ENCODE measurements at places on chromosomes 16 and 17. TPM values are rescaled to one million over a fixed set of nuclear protein-coding genes. Genes with fewer than 3 reads are reported as not detected.

DNA sequence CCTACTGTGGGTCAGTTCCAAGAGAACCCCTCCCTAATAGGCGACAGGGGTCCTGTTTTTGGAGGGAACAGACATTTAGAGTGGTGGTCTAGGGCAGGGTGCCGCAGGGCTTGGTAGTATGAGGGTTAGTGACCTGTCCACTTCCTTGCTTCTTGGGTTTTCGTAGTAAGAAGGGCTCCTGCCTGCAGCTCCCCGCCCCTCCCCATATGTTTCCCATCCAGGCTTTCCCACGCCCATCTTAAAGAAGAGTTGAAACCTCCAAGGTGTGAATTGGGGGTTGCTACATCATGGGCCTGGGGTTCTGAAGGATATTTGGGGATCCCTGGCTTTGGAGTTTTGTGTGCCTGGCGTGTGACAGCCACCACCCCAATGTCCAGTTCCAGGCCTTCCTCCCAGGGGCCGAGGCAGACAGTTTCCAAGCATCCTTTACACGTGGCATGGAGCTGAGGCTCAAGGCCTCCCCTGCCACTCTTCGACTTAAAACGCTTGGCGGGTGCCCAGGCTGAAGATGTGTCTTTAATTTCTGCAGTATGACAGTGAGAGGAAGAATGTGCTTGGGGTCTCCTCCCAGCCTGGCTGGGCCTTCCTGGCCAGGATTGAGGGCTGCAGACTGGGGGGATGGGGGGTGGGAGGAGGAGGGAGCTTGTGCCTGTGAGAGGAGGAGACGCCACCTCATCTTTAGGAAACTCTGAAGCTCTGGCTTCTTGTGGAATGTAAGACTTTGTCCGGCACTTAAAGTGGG is 2.3 kb upstream of the COL1A1 start:
- no peaks in the 10 kb centered on the region for H3K27me3 ChIP-seq
- H3K36me3 ChIP-seq = peaks cover 2% of the 10 kb centered on the region
- DNase-seq = peak; percentile 97

DNA sequence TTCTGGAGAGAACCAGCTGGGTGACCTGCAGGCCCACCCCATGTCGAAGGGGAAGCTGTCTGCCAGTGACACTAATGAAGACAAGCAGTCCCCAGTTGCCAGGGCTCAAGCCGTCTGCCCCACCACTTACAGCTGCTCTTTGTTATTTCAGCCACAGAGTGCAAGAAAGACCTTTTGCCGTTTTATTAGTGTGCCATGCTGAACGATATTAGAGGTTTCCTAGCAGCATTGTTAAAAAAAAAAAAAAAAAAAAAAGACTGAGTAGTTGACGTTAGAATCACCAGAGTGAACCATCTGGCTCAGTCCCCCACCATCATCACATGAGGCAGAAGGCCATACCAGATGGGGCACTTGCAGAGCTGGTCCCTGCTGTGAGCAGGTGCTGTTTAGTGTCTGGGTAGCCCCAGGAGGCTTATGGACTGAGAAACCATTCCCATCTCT is 26.5 kb upstream of the SLC39A11 start:
- no peak overlapping the region for H3K4me3 ChIP-seq
- no peaks in the 10 kb centered on the region for H3K36me3 ChIP-seq
- no peaks in the 10 kb centered on the region for H3K4me1 ChIP-seq
- H3K27me3 ChIP-seq = no peaks in the 10 kb centered on the region
- no peak overlapping the region for H3K27ac ChIP-seq
- no peak for DNase-seq

SLC5A10 gene
- total RNA-seq = 0.14 TPM

CD300E gene
- not detected for total RNA-seq

WSCD1 gene
- 3.9 TPM for total RNA-seq

GRCh38 chr17:10021272-10021984 is 116.4 kb upstream of the RCVRN start:
- no peaks in the 10 kb centered on the region for H3K4me1 ChIP-seq
- no peaks in the 10 kb centered on the region for H3K36me3 ChIP-seq
- no peak for DNase-seq
- no peak overlapping the region for H3K4me3 ChIP-seq
- H3K27ac ChIP-seq = no peak overlapping the region

SLC6A2 gene
- total RNA-seq = not detected

- H3K27me3 ChIP-seq = no peaks in the 10 kb centered on the region
- H3K27ac ChIP-seq = no peak overlapping the region
- no peak overlapping the region for H3K4me3 ChIP-seq
- no peaks in the 10 kb centered on the region for H3K4me1 ChIP-seq
These were observed 26.5 kb upstream of the ARL6IP1 start for GRCh38 chr16:18827890-18828289.

DNA sequence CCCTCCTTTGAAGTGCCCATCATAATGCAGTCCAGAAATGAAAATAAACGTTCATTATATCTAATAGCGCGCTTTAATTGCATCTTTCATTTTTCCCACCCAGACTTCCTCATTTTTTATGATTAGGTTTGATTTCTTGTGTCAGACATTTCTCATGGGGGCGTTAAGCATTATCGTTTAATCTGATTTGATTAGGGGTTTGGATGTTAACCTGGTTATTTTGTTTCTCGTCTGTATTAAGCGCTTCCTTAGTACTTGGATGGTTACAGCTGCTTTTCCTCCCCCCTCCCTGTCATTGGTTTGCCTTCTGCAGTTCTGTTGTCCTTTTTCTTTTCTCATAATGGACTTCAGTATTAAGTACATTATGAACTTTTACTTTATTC is 540 bp downstream of the MFSD11 start:
- H3K4me3 ChIP-seq = peak overlapping the region; percentile 78
- no peaks in the 10 kb centered on the region for H3K27me3 ChIP-seq
- DNase-seq = no peak
- H3K36me3 ChIP-seq = peaks cover 26% of the 10 kb centered on the region
- peaks cover 24% of the 10 kb centered on the region for H3K4me1 ChIP-seq

- no peaks in the 10 kb centered on the region for H3K36me3 ChIP-seq
- H3K4me1 ChIP-seq = peaks cover 19% of the 10 kb centered on the region
- peak within 1 kb of the TSS; percentile 57 for H3K27ac ChIP-seq
- no peaks in the 10 kb centered on the region for H3K27me3 ChIP-seq
- peak within 1 kb of the TSS; percentile 52 for H3K4me3 ChIP-seq
These were observed at the start of gene YPEL3 for GRCh38 chr16:30096105-30096861. Gene YPEL3 (minus strand): TSS chr16:30096213. CDS start chr16:30095482, 731 bp downstream.

GRCh38 chr16:87822108-87822970 is 47.0 kb downstream of the SLC7A5 start:
- DNase-seq = no peak
- no peak overlapping the region for H3K4me3 ChIP-seq
- H3K27ac ChIP-seq = no peak overlapping the region
- peaks cover 5% of the 10 kb centered on the region for H3K27me3 ChIP-seq

DNA sequence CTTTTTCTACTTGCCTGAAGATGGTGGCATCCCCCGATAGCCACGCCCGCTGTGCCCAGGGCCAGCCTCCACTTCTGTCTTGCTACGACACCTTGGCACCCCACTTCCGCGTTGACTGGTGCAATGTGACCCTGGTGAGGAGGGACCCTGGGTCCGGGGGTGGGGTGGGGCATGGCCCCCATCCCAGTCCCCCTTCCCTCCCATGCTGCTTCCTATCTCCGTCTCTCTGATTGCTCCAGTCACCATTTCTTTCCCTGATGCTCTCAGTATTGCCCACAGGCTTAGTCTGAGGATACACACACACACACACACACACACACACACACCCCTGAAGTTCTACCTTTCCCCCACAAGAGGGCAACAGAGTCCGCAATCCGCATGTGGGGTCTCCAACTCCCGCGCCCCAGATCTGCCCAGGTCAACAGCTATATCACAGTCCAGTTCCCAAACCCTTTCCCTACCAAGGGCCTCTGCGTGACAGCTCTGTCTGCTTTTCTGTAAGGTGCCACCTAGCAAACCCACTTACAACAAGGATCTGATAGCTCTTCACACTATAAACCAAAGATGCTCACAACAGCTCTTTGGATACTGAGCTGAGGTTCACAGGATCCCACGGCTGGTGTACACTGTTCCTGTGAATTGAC is 3.4 kb downstream of the SGCA start:
- peak overlapping the region; percentile 7 for H3K27ac ChIP-seq
- H3K36me3 ChIP-seq = no peaks in the 10 kb centered on the region
- DNase-seq = no peak
- H3K27me3 ChIP-seq = no peaks in the 10 kb centered on the region
- no peak overlapping the region for H3K4me3 ChIP-seq

DNA sequence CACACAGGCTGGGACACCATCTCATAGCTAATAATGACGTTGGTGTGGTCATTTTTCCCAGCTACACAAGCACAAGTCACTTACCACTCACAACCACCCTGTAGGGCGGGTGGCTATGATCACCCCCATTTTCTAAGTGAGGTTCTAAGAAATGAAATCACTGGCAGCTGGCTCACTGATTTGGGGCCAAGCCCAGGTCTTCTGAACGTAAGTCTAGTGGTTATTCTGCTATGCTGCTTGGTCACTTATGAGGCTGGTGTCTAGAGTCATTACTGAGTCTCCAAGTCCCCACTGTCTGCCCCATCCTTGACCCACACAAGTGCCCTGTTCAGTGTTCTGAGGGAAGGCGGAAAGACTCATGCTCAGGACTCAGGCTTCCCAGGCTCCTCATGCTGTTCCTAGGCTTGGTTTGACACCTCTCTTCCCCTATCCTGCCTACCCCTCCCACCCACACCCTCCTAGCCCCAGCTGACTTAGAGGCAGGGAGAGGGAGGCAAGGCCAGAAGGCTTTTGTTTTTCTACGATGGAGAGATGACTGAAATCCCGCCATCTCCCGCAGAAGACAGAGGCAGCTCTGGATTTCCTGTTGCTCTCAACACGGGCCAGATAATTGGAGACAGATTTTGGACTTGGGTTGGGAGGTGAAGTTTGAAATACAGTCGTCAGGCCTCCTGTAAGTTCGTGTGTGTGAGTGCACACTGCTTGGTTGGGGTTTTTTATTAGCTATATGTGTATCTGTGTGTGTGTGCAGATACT is 32.2 kb downstream of the FZD2 start:
- no peak overlapping the region for H3K27ac ChIP-seq
- no peak overlapping the region for H3K4me3 ChIP-seq
- peak; percentile 66 for DNase-seq
- H3K36me3 ChIP-seq = no peaks in the 10 kb centered on the region

KRT39 gene
- not detected for total RNA-seq

ABCA6 gene
- total RNA-seq = not detected

DNA sequence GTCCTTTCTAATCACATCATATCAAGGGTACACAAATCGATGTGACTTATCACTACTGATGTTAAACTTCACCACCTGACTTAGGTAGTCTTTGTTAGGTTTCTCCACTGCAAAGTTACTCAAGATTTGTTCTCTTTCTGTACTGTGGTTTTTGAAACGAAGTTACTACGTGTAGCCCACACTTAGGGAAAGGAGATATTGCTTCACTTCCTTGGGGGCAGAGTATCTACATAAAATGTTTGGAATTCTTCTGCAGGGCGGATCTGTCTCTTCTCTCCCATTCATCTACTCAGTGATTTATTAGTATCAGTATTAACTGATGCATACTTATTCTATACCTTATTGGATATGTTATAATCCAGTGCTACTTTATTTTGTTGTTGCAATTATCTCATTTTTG is 403.6 kb upstream of the MON1B start:
- no peak for DNase-seq
- no peaks in the 10 kb centered on the region for H3K4me1 ChIP-seq
- H3K4me3 ChIP-seq = no peak overlapping the region
- H3K27ac ChIP-seq = no peak overlapping the region

DNA sequence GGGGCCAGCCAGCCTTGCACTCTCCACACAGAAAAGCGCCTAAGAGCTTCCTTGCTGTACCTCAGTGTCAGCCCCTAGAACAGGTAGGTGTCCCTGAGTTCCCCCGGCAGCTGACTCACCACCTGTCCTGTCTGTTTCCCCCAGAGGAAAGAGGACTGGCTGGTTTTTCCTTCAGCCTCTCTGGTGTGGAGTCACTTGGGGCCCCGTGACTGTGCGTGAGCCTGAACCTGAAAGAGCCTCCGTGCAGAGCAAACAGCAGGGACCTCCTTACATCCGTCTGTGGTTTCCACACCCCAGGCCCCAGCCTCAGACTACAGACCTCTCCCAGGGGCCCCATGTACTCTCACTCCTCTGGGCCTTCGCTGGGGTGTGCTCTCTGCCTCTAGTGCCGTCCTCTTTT is 87.8 kb downstream of the GNAO1 start:
- no peaks in the 10 kb centered on the region for H3K36me3 ChIP-seq
- no peaks in the 10 kb centered on the region for H3K27me3 ChIP-seq
- DNase-seq = no peak
- H3K4me3 ChIP-seq = no peak overlapping the region
- H3K4me1 ChIP-seq = no peaks in the 10 kb centered on the region

DNA sequence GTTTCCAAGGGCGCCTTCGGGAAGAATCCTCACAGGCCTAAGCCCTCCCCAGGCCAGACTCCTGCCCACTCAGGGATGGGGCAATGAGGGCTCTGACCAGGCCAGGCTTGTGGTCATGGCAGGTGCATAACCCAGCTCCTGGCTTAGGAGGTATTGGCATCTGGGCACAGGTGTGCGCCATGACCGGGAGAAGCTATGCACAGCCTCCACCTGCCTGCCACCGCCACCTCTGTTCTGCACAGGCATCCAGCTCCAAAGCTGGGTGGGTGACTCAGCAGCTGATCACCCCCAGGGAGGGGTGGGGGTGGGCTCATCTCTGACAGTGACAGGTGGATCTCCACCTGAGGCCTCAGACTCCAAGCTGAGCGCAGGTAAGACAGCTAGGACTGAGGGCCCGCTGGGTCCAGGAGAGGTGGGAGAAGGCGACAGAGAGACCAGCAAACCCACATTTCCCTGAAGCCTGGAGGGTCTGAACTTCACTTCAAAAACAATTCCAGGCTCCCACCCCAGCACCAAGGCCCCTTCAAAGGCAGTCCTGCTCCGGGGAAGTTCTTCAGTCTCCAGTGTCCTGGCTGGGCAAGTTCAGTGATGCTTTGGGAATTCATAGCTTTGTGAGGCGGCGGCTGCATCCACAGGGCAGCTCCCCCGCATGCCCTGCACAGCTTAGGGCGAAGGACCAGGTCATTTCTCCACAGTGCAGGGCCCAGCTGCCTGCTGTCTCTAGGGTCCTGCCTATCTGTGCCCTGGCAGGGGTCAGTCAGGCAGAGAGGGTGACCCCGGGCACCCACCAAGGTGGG is 121.6 kb upstream of the SMURF2 start:
- H3K27ac ChIP-seq = no peak overlapping the region
- no peaks in the 10 kb centered on the region for H3K36me3 ChIP-seq
- H3K27me3 ChIP-seq = peaks cover 15% of the 10 kb centered on the region
- DNase-seq = no peak
- peaks cover 19% of the 10 kb centered on the region for H3K4me1 ChIP-seq

DNA sequence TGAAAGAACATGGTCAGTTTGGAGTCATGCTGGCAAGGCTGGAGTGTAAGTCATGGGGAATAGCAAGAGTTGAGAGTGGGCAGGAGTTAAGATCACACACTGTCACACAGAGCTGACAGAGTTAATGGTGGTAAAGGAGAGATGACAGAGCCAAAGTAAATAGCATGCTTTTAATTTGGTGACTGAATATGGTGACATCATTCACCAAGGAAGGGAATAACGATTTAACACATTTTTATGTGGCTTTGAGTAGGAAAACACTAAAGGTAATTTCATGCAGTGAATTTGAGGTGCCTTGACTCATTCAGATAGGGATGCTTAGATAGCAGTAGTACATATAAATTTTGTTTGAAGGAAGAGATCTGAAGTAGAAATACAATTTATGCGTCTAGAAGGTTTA is 42.1 kb downstream of the SYNRG start:
- H3K27ac ChIP-seq = no peak overlapping the region
- H3K36me3 ChIP-seq = peaks cover 37% of the 10 kb centered on the region
- peaks cover 4% of the 10 kb centered on the region for H3K4me1 ChIP-seq
- H3K27me3 ChIP-seq = no peaks in the 10 kb centered on the region

Measured in astrocyte (in vitro differentiated cells and primary cell).